ENCODE measurements at places on chromosomes 1 and 21. TPM values are rescaled to one million over a fixed set of nuclear protein-coding genes. Genes with fewer than 3 reads are reported as not detected.

ANKRD65 gene
- 2.1 TPM for total RNA-seq

GRCh38 chr1:44698138-44698537, 23.6 kb downstream of the ARMH1 start:
- no peak for DNase-seq

GRCh38 chr1:45335855-45336324, 4.1 kb upstream of the TOE1 start:
- no peak for DNase-seq

GRCh38 chr1:183590244-183591191, at the start of gene NCF2:
NCF2 (minus strand) TSS chr1:183590459; CDS start chr1:183590329, 130 bp downstream.
- no peak for DNase-seq

KCNA2 gene
- 0.64 TPM for total RNA-seq

DNA sequence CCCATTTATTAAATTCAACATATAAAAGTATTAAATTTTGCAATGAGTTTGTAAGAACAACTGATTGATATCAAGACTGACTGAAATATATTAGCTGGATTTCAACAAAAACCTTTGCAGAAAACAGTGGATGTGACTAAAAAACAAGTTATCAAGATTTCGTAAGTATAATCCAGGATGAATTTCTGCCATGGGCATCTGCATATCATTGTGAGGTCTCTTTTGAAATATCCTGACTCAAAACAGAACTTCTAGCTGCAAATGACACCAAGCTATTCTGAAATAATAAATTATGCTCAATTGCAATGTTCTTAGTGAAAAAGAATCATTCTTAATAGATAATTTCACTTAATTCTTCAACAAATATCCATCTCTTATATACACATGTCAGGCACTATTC, 52.6 kb downstream of the CD34 start:
- DNase-seq = no peak

GRCh38 chr1:94265011-94265422, 27.6 kb upstream of the ARHGAP29 start:
- DNase-seq = no peak

GRCh38 chr1:92944901-92945747, 16.1 kb downstream of the DIPK1A start:
- no peak for DNase-seq

DNA sequence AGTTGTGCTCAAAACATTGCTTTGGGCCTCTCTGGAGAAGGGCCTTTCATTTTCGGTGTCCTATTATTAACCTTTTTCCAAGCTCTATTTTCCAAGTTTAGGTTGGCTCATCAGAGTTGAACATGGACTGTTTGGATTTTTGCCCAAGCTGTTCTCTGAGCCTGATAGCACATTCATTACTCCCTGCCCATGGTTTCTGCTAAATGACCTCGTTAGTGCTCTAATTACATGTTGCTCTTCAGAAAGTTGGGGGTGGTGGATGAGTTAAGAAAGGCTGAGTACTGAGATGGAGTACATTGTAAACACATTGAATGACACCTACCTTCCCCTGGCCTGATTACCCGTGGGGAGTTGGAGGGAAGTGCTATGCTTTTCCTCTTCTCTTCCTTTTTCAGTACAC, 38.9 kb downstream of the LMO4 start:
- DNase-seq = no peak

GRCh38 chr21:15219039-15219438, 154.2 kb upstream of the NRIP1 start:
- no peak for DNase-seq

FCER1G gene
- total RNA-seq = 24.8 TPM

CELA3B gene
- total RNA-seq = not detected

DNA sequence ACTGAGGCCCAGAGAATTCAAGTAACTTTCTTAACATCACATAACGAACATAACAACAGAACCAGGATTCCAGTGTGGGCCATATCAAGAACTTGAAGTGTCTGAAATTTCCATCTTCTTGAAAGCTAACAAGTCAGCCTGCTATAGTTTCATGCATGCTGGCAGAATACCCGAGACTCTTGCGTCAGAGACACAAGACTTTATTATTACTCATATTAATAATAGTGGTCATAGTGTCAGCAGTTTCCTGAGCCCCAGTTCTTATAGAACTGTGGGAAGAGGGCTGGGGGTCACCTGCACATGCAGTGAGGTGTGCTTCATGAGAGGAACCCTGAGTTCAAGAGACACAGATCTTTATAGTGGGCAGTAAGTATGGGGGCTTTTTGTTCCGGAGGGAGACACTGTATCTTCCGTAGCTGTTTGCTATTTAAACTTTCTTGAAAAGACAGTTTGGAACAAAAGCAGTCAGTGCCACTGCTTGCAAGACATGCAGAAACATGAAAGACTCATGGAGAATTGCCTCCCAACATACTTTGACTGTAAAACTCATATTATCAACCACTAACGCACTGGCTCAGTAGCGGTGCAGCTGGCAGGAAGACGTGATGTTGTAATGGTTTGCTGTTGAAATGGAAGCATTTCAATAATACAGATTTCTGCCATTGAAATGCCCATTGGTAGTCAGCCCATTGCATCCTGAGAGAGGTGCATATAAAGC, 339.2 kb downstream of the ADGRL2 start:
- DNase-seq = no peak

DNA sequence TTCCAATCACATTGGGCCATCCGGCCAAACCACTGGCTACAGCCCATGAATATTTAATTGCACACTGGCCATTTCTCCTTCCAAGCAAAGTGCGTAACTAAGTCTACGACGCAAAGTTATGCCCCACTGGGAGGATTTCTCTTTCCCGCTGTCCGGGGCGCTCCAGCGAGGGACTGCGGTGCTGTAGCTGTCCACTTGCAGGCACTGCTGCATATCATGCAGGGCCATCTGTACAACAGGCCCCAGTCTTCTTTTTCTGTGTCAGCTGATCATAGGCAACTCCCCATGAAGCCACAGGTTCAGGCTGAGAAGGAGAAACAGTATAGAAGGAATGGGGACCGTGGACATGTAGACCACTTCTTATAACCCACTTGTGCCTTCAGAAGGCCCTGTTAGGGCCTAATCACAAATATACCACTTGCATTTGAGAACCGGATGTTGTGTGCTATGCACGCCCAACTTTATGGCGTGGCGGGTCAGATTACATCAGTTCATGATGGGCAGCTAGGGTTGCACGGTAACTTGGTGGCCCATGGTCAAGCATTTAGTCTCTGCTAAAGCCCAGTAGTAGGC, 58.0 kb downstream of the ADSS2 start:
- DNase-seq = no peak

- DNase-seq = no peak
These were observed 1.5 kb upstream of the RUNX1 start for GRCh38 chr21:35050348-35051286.

DNA sequence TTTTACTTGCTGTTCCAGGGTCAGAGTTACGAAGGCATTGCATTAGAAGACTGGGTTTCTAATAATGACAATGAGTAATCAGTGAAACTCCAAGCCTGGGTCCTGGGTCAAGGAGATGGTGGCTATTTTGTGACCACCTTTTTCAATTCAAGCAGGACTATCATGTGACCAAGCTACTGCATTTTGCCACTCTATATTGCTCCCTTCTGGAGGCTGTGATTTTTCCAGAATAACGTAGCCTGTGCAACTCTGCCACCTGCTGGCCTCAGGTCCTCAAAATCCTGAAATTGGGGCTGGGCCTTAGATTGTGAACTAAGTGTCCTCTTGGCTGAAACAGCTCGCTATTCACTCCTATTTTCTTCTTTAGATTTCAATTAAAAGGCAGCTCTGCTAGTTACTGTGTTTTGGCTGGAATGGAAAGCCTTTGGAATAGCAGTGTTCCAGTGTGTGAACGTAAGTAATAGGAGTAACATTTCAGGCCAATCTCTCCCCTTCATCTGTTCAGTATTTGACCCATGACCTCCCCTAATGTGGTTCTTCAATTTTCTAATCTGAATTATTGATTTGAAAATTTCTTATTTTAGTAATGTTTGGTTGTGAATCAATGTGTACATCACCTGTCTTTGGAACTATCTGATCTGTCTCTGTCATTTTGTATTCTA, 52.9 kb upstream of the CD46 start:
- peak; percentile 49 for DNase-seq

Measured in left ventricle myocardium superior (tissue), 1 donor.